Cortex of kidney (tissue), 1 donor: ENCODE measurements at places on chromosomes 4 and X.

DNA sequence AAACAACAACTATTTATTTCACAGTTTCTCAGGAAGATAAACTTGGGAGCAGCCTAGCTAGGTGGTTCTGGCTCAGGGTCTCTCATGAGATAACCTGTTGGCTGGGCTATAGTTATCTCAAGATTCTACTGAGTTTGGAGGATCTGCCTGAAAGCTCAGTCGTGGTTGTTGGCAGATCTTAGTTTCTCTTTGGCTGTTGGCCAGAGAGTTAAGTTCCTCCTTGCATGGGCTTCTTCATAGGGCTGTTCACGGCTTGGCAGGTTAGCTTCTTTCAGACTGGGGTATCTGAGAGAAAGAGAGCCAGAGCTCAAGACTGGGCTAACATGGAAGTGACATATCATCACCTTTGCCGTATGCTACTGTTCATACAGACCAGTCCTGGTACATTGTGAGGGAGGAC lies 28.7 kb downstream of the SEC24B start:
- no peak for DNase-seq

DNA sequence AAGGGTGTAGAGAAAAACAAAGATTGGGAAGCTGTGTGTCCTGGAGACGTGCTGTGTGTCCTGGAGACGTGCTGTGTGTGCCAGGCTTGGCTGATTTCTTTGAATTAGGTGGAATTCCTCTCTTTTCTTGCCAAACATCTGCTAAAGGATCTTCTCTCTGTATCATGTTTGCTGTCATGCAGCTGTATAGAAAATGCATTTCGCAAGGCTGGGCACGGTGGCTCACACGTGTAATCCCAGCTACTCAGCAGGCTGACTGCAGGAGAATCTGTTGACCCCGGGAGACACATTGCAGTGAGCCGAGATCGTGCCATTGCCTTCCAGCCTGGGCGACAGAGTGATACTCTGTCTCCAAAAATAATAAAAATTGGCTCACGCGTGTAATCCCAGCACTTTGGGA lies 187.0 kb downstream of the CRLF2 start:
- DNase-seq: no peak

DNA sequence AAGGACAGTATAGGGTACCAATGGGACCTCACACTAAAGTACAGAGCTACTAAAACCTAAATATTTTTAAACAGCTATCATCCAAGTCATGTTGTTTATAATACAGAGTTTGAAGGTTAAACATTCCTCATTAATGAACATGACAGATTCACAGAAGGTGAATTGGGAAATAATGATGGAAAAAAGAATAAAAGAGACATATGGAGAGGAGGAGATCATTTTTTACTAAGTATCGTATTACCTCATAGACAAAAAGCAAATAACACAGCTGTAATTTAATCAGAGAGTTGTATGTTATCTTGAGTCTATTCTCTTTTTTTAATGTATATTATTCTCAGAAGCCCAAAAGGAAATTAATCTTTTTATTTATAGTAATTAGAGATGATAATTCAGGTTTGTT lies 7.9 kb downstream of the PLK4 start:
- DNase-seq: no peak

DNA sequence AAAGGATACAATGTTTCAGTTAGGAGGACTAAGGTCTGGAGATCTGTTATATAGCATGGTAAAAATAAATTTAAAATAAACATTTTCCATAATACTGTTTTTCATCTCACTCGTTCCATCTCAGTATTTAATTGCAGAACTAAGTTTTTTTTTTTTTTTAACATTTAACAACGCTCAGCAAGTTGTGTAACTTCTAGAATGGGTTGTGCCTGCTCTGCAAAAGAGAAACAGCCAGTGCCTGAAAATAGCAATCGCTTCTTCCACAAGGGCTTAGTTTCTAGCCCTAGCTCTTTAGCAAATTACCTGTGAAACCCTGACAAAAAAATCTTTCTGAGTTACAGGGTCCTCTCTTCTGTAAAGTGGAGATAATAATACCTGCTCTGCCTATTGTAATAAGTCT lies 41.9 kb downstream of the CNGA1 start:
- no peak for DNase-seq

DNA sequence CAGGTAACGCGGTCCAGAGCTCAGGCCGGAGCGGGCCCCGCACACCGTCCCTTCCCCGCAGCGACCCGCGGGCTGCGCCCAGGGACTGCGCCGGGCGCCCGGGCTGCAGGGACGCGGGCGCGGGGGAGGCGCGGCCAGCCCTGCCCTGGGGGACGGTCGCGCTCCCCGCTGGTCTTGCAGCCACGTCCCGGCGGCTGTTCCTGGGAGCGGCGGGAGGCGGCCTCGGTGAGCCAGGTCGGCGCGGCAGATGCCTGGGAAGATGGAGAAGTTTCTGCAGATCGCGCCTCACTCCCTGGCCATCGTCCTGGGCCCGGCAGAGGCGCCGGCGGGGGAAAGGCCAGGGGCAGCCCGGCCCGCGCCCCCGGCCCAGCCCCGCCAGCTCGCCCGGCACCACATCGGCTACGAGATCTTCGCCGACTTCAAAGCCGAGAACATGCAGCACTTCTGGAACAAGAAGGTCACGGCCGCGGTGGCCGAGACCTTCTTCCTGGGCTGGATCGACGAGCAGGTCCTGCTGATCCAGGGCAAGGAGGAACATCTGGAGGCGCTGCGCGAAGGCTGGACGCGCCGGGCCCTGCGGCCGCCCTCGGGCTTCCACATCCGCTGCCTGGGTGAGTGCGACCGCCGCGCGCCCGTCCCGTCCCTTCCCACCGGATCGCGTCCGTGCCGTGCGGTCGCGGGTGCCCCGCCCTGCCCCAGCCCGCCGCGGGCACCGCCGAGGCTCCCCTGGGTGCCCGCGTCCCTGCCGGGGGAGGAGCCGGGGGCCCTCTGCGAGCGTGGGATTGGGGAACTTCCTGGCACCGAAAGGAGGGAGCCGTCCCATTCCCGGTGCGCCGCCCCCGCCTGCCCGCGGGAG lies 107.4 kb upstream of the STOX2 start:
- DNase-seq: no peak

GRCh38 chrX:139647597-139647996 lies 60.4 kb downstream of the MCF2 start:
- no peak for DNase-seq

- no peak for DNase-seq
Measured at GRCh38 chrX:120457766-120458180, 11.3 kb downstream of the LAMP2 start.

DNA sequence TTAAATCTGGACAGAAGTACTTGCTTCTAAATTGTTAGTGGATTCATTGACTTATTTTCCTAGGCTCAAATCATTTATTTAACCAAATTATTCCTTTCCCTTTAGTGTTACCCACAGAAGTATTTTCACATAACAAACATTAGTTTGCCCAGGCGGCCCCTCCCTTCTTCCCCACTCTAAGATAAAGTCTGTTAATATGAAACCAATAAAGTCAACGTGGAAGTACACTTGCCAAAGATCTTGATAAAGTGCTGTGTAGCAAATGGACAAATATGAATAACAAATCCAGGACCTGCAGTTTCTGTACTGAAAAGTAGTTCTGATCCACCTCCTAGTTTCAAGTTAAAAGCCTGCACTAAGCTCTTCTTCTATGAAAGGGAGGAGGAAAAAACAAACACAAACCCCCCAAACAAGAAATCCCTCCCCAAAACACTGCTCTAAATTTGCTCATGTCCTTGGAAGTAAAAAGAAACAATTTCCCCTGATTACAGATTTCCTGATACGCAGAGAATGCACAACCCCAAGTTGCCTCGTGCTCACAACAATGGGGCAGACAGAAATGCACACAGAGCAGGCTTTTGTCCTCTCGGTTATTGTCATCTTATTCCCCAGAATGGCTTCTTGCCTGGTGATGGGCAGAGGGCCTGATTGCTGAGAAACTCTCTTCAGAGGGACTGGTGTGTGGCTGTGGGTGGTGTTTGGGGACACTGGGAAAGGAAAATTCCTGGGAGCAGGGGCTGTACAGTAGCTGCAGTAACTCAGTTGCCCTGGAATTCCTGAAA lies 23.2 kb downstream of the TMSB4X start:
- DNase-seq: no peak

GRCh38 chr4:84790769-84791565 lies 175.5 kb downstream of the WDFY3 start:
- DNase-seq: no peak

DNA sequence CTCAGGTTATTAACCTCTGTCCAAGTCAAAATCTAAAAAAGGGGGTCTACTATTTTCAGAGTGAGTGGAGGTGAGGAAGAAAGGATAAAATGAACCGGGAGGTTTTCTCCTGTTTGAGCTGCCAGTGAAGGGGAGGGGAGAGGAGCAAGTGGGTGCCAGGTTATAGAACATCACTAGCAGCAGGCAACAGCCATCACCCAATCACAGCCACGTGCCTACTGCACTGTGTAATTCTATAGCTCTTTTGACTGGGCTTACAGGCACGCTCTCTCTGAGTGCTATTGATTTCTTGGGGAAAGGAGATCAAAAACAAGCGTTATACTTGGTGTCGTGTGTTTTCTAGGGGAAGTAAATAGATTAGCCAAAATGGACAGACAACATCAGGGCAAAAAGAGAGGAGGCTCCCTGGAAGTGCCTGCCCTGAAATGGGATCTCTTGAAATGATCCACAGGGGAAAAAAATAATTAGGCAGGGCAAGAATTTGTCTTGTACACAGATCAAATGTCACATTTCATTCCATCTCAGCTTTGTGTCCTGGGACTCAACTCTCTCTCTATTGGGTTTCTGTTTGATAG lies 300.5 kb upstream of the LCORL start:
- no peak for DNase-seq

- no peak for DNase-seq
Measured at GRCh38 chr4:153976954-153977353, 188.1 kb upstream of the SFRP2 start.

DNA sequence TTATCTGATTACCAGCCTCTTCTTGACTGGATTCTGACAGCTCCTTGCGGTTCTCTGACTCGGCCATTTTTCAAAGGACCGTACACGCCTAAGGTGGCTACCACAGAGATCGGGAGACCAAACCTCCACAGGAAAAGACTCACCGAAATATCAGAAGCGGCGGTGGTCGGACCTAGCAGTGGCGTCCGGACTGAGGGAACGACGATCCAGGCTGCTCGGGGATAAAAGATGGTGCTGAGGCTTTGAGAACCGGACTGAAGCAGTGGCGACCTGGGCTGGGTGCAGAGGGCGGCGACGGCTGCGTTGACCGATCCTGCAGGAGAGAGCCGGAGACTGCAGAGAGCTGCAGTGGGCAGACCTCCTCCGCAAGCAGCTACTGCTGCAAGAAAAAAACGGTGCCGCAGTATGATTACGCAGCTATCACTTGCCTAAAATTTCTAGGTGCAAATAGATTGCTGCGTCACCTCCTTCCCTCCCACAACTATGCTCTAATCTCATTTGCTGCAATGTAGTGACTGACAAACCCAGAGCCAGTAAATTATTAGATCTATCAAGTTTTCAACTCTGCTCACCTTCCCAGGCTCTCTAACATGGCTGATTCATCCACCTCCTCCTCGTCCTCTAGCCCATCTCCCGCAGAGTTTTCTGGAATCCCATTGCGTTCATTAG lies at the start of gene NAP1L2:
NAP1L2 (minus strand) TSS at position 426 of the 669 bp plus-strand sequence; CDS start at position 67, 359 bp downstream.
- no peak for DNase-seq

GRCh38 chr4:153146031-153146430 lies 58.2 kb upstream of the TRIM2 start:
- no peak for DNase-seq

DNA sequence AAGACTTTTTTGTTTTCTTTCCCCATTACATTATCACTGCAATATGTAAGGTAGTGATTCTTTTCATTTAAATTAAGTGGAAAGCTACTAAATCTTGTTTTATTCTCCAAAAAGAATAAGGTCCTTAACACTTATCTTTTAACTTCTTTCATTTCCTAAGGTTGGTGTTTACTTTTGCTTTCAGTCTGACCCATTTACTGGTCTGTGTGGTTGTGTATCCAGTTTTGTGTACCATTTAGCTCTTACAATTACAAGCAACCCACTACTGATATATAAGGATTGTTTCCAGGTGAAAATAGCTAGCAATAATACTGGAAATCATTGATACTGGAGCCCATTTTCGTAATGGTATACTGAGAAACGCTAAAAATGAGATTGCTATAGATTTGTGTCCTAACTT lies 123.1 kb upstream of the CXorf66 start:
- DNase-seq: no peak

- no peak for DNase-seq
Measured at GRCh38 chr4:150746156-150746555, 164.2 kb downstream of the MAB21L2 start.

GRCh38 chrX:11254417-11255109 lies 38.6 kb upstream of the AMELX start:
- DNase-seq: no peak

DNA sequence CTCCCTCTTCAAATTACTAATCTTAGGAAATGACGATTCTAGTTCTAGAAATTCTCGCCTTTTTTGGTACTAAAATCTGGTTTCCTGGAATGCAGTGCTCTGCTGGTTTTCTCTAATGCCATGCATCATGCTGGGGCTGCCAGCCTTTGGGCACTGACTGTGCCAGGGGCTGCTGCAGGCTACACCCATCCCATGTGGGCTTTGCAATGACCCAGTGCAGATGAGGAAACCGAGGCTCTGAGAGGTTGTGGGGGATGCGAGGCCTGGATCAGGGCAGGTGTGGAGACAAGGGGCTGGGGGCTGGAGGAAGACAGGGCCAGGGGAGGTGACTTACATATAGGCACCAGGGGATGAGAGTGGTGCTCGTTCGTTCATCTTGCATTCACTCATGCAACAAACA lies 95.3 kb downstream of the HMX1 start:
- DNase-seq: no peak

GRCh38 chrX:45860450-45860849 lies 659.8 kb upstream of the DIPK2B start:
- no peak for DNase-seq

- no peak for DNase-seq
Measured at GRCh38 chr4:173807347-173807746, 277.3 kb upstream of the HAND2 start.

- no peak for DNase-seq
Measured at GRCh38 chr4:11735651-11736050, 307.0 kb upstream of the HS3ST1 start.

DNA sequence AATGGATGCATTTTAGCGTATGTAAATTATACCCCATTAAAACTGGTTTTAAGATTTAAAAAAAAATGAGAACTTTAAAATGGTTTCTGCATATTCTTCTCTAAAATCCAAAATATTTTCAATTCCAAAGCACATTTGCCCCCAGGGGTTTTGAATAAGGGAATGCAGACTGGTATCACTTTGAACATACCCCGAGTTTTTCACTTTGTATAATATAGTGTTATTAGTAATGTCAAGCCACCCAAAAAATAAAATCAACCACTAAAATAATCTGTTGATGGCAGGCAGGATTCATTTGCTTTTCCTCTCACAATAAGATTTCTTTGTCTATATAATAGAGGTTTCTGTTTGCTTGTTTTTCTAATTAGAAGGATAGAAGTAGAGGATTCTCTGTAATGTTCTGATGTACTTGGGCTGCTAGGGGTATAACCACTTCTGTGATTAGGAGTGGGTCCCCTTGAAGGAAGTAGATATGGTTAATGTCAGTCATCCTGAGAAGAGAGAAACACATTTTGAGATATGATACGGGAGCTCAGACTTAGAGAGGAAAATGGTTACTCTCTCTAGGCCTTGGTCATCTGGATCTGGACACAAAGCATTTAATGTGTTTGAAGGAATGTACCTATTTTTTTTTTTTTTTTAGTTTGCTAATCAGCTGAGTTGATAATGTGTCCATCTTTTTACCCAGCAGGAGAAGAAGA lies 9.3 kb upstream of the LIN54 start:
- no peak for DNase-seq
